Calu3 (cell line): ENCODE measurements at places on chromosomes 7 and 10.

DNA sequence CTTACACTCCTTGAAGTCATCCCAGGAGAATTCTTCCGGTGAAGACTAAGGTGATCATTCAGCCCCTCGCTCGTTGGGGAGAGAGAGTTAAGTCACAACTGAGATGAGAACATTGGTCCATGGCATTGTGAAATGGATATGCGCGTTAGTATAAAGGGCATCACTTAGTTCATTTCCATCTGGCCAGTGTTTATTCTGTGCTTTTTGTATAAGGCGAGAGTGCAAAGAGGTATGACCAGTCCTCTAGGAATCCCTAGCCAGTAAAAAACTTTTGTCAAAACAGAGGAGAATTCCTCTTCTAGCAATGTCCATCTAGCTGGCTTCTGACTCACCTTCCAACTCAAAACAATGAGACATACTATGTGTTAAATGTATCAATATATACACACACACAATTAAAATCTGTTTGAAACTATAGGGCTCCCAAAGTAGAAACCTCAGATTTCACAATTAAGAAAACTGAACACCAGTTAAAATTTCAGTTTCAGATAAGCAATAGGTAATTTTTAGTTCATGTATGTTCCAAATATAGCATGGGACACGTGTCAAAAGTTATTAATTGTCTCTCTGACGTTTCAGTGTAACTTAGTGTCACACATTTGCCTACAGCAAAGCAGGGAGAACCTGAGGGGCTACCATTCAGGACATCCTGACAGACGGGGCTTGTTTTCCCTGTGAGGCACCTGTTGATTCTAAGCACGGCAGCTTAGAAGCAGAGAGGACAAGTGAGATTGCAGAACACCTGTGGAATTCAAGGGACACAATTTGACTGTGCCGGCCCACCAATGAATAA lies 158.9 kb downstream of the KLF6 start:
- H3K4me1 ChIP-seq, result peaks cover 5% of the 10 kb centered on the region
- no peak for DNase-seq
- H3K36me3 ChIP-seq, result no peaks in the 10 kb centered on the region
- no peak overlapping the region for H3K4me3 ChIP-seq
- H3K27me3 ChIP-seq, result no peaks in the 10 kb centered on the region

DNA sequence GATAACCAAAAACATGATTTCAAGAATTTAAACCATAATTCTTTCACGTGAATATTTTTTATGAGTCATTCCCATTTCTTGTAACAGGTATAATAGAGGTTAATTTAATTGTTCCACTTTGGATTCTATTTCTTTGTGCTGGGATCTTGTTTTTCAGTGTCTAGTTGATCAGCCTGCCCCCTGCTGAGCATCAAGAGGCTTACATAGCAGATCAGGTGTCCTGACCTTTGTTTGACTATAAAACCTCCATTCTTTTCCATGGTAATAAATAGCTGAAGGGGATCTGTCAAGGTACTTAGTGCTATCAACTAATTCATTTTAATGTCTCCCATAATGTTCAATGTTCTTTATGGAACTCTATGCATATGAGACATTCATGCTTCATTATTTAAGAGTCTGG lies 4.9 kb downstream of the COL17A1 start:
- no peak for DNase-seq
- H3K27me3 ChIP-seq, result no peaks in the 10 kb centered on the region
- no peak overlapping the region for H3K27ac ChIP-seq
- H3K36me3 ChIP-seq, result no peaks in the 10 kb centered on the region
- H3K4me1 ChIP-seq, result peaks cover 9% of the 10 kb centered on the region
- no peak overlapping the region for H3K4me3 ChIP-seq

DNA sequence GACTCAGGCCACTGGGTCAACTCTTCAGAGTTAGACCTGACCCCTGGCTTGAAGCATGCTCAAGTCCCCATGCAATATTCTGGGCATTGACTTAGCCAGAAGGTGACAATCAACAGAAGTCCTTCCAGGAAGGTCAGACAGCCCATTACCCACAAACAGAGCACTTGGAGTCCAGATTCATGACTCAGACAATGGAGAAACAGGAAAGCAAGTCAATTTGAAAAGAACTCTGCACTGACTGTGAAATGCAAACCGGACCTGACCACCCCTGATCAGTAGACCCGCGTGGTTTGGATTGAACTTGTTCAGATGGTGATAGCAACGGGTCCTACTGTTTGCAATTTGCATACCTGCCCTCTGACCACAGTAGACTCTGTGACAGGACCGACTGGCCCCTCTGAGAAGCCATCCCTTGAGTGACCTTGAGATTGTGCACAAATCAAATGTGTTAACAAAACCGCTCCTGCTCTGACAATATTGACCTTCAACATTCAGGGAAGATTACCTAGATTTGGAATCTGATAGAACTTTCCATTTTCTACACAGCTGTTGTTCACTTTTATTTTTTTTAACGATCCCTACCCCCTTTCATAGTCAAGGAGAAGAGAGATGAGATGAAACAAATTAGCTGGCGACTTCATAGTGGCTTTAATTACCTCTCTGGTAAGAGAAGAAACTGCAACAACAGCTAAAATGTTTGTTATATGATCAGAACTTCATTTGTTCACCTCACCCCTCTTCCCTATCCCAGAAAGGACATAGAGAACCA lies 138.7 kb downstream of the NRP1 start:
- H3K4me3 ChIP-seq, result peak overlapping the region; percentile 24
- peaks cover 65% of the 10 kb centered on the region for H3K36me3 ChIP-seq
- DNase-seq, result peak; percentile 9

DNA sequence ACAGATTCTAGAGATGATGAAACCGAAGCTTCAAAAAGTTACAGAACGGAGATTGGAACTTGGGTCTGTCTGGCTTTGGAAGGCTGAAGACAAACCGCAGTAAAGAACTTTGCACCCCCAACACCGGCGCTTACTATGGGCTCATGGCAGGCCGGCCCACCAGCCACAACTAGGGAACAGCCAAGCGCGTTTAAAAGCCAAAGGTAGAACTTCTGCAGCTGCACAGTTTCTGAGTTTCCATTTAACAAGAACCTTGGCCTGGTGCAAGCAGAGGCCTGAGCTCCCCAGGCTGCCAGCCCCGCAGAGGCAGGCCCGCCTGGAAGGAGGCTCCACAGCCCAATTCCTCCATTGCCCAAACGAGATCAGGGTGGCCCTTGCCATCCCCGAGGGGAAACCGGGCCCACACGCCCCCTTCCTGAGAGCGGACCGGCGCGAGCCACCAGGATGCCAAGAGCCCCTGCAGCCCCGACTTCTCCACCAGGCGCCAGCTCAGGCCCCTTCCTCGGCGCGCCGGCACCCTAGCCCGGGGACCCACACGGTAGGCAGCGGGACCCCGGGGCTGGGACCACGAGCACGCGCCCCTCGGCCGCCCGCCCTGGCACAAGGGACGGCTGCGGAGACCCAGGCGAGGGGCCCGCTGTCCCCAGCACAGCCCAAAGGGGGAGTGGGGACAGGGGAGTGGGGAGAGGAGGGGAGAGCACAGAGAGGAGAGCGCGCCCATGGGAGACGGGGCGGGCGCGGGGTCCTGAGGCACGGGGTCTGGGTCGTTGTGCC lies 566 bp downstream of the MAD1L1 start:
- peak overlapping the region; percentile 48 for H3K27ac ChIP-seq
- no peaks in the 10 kb centered on the region for H3K27me3 ChIP-seq
- peak; percentile 46 for DNase-seq
- peak overlapping the region; percentile 78 for H3K4me3 ChIP-seq
- H3K36me3 ChIP-seq, result peaks cover 49% of the 10 kb centered on the region
- no peaks in the 10 kb centered on the region for H3K4me1 ChIP-seq

GRCh38 chr10:76309070-76309469 lies 877.6 kb downstream of the LRMDA start:
- no peaks in the 10 kb centered on the region for H3K36me3 ChIP-seq
- no peak overlapping the region for H3K4me3 ChIP-seq
- DNase-seq, result no peak
- no peaks in the 10 kb centered on the region for H3K27me3 ChIP-seq
- H3K4me1 ChIP-seq, result no peaks in the 10 kb centered on the region
- no peak overlapping the region for H3K27ac ChIP-seq

- DNase-seq, result no peak
- H3K4me3 ChIP-seq, result no peak overlapping the region
- peaks cover 33% of the 10 kb centered on the region for H3K4me1 ChIP-seq
Observed at GRCh38 chr7:131370523-131370968, 42.9 kb downstream of the MKLN1 start.

DNA sequence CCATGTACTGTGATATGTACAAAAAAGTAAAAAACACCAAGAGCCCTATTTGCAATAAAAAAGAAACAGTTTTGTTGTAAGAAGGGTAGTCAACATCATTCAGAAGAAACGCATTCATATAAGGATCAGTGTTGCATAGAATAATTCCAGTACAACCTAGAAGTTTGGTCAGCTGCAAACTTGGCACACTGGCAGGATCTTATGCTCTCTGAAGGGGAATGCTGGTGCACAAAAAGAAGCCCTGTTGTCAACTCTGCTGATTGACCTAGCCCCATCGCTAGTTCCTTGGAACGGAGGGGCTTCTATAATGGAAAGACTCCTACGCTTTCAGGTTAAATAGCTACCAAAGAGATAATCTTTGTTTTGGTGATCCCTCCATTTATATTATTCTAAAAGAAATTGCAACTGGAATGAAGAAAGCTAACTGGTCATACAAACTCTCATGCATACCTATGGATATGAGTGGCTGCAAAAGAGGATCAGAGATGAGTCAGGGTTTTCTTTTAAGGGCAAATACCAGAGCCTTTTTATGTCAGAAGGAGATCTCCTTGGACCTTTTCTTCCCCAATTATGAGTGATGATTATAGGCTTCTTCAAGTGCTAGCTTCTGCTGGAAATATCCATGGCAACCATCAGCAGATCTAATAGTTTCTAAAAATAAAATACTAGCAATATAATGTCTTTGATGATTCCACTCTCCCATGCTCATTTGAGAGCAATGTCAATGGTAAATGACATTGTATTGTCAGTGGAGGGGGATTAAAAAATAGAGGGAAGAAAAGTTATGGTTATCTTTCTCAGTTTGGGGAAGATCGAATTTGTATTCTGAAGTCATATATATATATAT lies 312.4 kb upstream of the CACNA2D1 start:
- no peak overlapping the region for H3K4me3 ChIP-seq
- H3K36me3 ChIP-seq, result no peaks in the 10 kb centered on the region
- no peaks in the 10 kb centered on the region for H3K27me3 ChIP-seq

DNA sequence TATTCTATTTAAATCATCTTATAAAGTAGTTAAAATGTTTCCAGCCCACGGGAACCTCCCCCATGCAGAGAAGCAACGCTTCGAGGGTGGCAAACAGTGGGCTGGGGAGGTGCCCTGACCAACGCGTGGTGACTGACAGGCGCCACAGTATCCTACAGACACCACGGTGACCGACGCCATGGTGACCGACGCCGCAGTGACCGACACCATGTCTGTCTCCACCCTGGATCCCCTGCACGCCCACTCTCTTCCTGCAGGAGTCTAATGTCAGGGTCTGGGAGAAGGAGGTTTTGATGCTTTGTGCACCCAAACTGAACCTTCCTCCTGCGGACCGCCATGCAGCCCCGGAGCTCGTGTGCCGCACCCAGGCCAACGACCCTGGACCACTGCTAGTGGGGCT lies 464.4 kb downstream of the PTPRN2 start:
- H3K36me3 ChIP-seq, result no peaks in the 10 kb centered on the region
- no peak for DNase-seq
- H3K27ac ChIP-seq, result no peak overlapping the region
- H3K4me1 ChIP-seq, result no peaks in the 10 kb centered on the region
- H3K4me3 ChIP-seq, result no peak overlapping the region

- no peak for DNase-seq
- H3K27ac ChIP-seq, result no peak overlapping the region
- peaks cover 34% of the 10 kb centered on the region for H3K4me1 ChIP-seq
- H3K27me3 ChIP-seq, result no peaks in the 10 kb centered on the region
Observed at GRCh38 chr7:27128034-27128433, 2.5 kb downstream of the HOXA4 start.

DNA sequence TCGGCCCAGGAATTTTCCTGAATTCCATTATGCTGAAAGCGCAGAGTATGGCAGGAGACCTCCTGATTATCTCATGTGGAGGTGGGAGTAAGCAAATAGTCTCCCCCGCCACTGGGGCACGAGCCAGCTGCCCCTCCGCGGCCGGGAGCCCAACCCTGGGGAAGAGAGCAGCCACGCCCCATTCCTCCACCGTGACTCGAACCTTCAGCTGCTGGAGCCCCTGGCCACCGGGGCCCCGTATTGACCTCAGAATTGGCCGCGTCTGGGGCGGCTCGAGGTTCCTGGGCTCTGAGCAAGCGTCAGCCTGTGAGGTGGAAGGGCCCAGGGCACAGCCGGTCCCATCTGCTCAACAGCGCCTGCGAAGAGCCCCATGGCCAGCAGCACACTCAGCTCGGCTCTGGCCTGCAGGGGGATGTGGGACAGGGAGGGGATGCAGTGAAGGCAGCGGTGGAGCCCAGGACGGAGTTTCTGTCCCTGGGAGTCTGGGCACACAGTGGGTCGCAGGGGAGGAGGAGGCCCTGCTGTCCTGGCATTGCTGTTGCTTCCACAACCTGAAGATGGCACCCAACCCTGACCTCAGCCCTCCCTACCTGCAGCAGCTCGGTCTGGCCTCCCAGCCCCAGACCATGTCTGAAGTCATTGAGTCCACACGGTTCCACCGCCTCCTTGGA lies 97.8 kb downstream of the CHST15 start:
- H3K4me1 ChIP-seq, result peaks cover 41% of the 10 kb centered on the region
- H3K36me3 ChIP-seq, result peaks cover 17% of the 10 kb centered on the region
- DNase-seq, result peak; percentile 70
- peak overlapping the region; percentile 84 for H3K27ac ChIP-seq

GRCh38 chr10:119120413-119120867 lies 16.5 kb downstream of the DENND10 start:
- H3K27me3 ChIP-seq, result no peaks in the 10 kb centered on the region
- H3K4me3 ChIP-seq, result no peak overlapping the region
- H3K27ac ChIP-seq, result no peak overlapping the region
- DNase-seq, result no peak

DNA sequence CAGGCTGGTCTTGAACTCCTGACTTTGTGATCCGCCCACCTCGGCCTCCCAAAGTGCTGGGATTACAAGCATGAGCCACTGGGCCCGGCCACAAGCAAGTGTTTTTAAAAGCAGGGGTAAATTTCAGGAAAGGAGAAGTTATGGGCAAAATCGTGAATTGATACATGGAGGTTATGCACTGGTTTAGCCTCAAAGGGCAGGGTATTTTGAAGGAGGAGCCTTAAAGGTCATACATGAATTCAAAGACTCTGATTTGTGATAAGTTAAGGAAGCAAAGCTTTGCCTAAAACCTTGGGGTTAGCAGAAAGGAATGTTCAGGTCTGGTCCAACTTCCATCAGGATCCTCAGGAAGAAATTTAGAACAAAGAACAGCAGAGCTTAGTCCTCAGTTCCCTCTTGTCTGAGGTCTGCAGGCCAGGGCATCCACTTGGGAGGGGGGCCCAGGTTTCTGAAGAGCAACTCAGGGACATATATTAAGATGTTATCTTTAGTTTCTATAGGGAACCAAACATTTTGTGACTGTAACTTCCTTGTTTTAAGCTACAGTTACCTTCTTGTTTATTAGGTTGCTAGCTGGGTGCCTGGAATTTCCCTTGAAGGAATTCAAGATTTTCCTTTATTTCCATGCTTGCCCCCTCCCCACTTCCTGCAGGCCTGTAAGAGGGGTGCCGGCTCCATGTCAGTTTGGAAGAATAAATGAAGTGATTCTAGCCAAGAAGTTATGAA lies 2.8 kb upstream of the REPIN1 start:
- DNase-seq, result no peak
- H3K27ac ChIP-seq, result peak overlapping the region; percentile 89
- H3K27me3 ChIP-seq, result no peaks in the 10 kb centered on the region
- H3K4me1 ChIP-seq, result peaks cover 18% of the 10 kb centered on the region

GRCh38 chr10:122407375-122408125 lies 33.0 kb downstream of the PLEKHA1 start:
- no peak overlapping the region for H3K4me3 ChIP-seq
- H3K4me1 ChIP-seq, result no peaks in the 10 kb centered on the region
- no peak for DNase-seq
- H3K27me3 ChIP-seq, result no peaks in the 10 kb centered on the region
- H3K36me3 ChIP-seq, result no peaks in the 10 kb centered on the region
